GM18507 (cell line): ENCODE measurements at places on chromosomes 12 and 14.

- DNase-seq, result no peak
Observed at GRCh38 chr12:4826909-4827308, 82.8 kb upstream of the KCNA1 start.

DNA sequence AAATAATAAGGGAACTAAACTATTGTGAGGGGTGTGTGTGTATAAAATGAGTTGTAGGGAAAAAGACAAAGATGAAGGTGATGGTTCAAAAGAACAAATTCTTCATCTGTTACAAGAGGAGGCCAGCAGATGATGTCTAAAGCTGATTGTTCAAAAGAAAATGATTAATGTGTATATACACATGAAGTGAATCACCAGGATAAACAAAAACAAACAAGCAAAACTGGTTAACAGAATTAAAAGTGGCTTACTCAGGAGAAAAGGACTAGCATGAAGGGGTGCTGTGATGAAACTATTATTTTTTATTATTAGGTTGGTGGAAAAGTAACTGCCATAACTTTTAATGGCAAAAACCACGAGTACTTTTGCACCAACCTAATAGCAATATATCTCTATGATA lies 348.4 kb downstream of the BCL11B start:
- no peak for DNase-seq

- DNase-seq, result no peak
Observed at GRCh38 chr12:86663716-86664115, 407.5 kb upstream of the MGAT4C start.

DNA sequence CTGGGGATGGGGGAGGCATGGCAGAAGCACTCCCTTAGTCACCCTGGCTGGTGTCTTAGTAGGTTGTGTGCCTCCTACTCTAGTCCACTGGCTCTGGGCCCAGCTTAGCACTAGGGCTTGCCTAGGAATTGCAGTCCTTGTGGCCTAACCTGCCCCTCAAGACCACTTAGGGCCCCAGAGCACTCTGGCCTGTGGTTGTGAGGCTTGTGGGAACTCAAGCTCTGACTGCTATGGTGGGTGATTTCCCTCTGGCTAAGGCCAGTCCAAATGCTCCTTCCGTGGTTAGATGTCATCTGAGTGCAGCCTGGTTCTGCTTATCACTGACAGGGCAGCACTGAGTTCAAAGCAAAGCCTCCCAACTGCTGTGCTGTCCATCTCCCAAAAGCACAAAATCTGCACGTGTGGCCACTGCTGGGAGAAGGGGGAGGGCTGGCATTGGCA lies 20.2 kb downstream of the FGD4 start:
- no peak for DNase-seq
